ENCODE measurements at places on chromosomes 16 and 17. TPM values are rescaled to one million over a fixed set of nuclear protein-coding genes. Genes with fewer than 3 reads are reported as not detected.

GRCh38 chr16:55144651-55145050 lies 179.4 kb upstream of the IRX6 start:
- no peak for ATAC-seq

GRCh38 chr16:71311553-71312158 lies 22.5 kb upstream of the CMTR2 start:
- ATAC-seq = peak; percentile 32

- ATAC-seq = no peak
Measured at GRCh38 chr17:6325741-6326140, 109.2 kb downstream of the AIPL1 start.

GRCh38 chr17:21223086-21223485 lies 9.1 kb upstream of the TMEM11 start:
- ATAC-seq = no peak

The GPRC5B gene
- total RNA-seq = 59.9 TPM

- peak; percentile 70 for ATAC-seq
Measured at GRCh38 chr17:54372069-54372749, 528.4 kb upstream of the TOM1L1 start.

The CSH1 gene
- not detected for total RNA-seq

The PRPSAP2 gene
- 47.8 TPM for total RNA-seq

- peak; percentile 25 for ATAC-seq
Measured at GRCh38 chr16:55130456-55130855, 193.5 kb upstream of the IRX6 start.

DNA sequence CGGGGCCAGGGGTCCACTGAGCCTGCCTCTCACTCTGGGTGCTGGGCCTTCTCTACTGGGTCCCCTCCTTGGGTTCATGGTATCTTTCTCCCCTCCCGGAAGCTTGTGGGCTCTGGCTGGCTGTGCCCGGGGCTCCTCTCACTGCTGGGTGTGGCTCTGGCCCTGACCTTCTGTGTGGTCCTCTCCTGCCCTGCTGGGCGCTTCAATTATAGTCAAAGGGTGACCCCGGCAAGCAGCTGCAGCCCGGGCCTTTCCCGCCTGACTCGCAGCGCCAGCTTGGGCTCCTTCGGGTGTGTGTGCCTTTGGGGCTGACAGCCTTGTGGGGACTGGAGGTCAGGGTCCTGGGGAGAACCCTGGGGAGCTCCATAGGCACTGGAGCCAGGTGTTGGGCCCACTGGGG lies 54.2 kb upstream of the PVALEF start:
- no peak for ATAC-seq

The CIITA gene
- 0.38 TPM for total RNA-seq

GRCh38 chr16:22859925-22860324 lies 46.0 kb downstream of the HS3ST2 start:
- no peak for ATAC-seq

The OR4D1 gene
- 0.49 TPM for total RNA-seq

The SHISA6 gene
- 15.3 TPM for total RNA-seq

The TOX3 gene
- total RNA-seq = 20.0 TPM

- ATAC-seq = peak; percentile 37
Measured at GRCh38 chr16:28292731-28293600, 641 bp downstream of the SBK1 start.

GRCh38 chr16:59909262-59909661 lies 1175.1 kb upstream of the GOT2 start:
- no peak for ATAC-seq

The DHRS7C gene
- not detected for total RNA-seq

DNA sequence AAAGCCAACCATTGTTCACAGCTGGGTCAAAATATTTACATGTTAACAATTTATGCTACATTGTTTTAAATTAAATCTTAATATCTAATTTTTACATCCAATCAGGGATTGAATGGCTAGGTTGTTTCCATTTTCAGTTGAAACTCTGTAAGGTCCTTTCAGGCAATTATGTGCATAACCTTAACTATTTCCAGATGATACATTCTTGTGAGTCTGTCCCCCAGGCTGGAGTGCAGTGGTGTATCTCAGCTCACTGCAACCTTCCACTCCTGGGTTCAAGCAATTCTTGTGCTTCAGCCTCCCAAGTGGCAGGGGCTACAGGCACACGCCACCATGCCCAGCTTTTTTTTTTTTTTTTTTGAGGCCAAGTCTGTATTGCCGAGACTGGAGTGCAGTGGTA lies 10.4 kb downstream of the CDC42EP4 start:
- ATAC-seq = no peak

DNA sequence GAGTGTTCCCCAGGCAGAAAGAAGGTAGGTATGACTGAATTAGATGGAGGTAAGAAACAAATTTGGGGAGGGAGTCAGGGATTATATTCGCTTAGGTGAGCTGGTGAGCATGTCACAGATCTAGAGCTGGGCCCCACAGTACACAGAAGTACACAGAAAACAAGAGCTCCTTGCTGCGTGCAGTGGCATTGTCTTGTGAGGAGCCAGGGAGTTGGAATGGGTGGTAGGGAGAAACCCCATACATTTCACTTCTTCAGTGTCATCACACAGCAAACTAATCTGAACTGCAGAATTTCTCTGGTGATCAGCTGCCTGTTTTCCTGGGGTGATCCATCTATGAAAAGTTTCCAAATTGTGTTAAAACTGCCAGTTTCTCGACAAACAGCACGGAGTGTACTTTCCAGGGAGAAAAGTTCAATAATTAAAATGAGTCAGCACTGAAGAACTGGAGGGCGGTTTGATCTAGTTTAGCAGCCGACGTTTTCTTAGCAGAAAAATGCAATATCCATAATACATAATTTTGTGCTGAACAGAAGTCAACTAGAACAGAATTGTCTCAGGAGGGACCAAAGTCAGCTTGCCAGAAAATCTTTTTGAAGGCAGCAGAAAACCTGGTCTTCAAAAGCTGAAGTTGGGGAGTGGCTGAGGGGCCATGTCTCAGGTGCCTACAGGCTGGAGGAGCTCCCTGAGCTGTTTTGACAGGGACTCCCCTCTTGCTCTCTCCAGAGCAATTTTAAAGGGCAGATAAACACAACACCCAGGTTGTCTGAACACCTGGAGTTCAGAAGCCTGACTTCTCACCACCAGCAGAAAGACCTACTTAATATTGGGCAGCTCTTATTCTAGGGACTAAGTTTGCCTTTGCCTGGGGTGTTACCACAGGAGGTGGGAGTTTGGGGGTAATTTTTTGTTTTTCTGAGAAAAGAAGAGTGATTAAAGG lies 448.6 kb downstream of the CA10 start:
- ATAC-seq = peak; percentile 50

The PPM1E gene
- 27.0 TPM for total RNA-seq

The LGALS9C gene
- total RNA-seq = 0.60 TPM

- ATAC-seq = no peak
Measured at GRCh38 chr16:3015865-3016521, 2.0 kb downstream of the CLDN6 start.

GRCh38 chr17:78838574-78839005 lies 2.0 kb downstream of the USP36 start:
- ATAC-seq = no peak

- no peak for ATAC-seq
Measured at GRCh38 chr16:67676516-67676915, 9.9 kb downstream of the C16orf86 start.

The KRT12 gene
- total RNA-seq = 2.7 TPM

DNA sequence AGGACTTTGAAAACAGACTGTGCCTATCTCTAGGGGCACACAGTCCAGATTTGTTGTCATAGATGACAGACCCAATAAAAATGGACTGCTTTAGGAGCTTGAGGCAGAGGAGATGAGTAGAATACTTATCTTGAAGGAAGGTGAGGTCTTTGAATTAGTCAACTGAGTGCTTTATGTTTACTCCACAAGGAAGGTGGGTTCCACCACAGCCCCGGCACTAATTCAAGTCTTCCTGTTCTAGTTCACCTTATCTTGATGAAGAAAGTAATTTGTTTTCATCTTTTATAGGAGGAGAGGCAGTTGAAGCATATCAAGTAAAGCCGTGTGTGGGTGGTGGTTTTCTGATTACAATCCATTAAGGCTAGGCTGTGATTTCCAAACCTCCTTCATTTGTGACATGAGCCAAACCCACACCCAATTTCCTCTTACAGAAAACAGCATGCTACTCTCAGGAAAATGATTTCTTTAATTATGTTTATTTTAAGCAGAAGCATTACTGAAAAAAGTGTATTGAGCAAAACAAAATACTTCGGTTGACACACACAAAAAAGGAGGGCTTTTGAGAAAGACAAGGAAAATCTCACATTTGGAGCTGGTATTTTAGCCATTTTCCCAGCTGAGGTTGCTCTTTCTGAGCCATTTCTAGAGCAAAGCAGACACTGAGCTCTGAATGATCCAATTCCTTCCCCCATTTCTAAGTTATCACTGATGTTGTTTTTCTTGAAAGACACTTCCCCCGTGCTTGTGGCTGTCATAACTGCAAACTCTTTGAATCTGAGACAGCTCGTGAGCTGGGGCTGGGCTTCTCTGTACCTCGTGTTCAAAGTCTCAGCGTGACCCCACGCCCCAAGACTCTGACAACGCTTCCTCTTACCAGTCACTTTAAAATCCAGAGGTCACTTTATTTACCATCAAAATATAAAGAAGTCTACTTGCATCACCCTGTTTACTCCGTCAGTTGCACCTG lies 35.4 kb downstream of the CDRT15 start:
- ATAC-seq = no peak

The AANAT gene
- total RNA-seq = not detected

- ATAC-seq = no peak
Measured at GRCh38 chr17:19250421-19251173, 13.4 kb downstream of the EPN2 start.

The TK1 gene
- 59.5 TPM for total RNA-seq

- ATAC-seq = no peak
Measured at GRCh38 chr16:69906838-69907401, 44.2 kb upstream of the CLEC18A start.

- no peak for ATAC-seq
Measured at GRCh38 chr17:83189044-83190003, 109.9 kb downstream of the METRNL start.

The SLC52A1 gene
- total RNA-seq = 1.7 TPM

DNA sequence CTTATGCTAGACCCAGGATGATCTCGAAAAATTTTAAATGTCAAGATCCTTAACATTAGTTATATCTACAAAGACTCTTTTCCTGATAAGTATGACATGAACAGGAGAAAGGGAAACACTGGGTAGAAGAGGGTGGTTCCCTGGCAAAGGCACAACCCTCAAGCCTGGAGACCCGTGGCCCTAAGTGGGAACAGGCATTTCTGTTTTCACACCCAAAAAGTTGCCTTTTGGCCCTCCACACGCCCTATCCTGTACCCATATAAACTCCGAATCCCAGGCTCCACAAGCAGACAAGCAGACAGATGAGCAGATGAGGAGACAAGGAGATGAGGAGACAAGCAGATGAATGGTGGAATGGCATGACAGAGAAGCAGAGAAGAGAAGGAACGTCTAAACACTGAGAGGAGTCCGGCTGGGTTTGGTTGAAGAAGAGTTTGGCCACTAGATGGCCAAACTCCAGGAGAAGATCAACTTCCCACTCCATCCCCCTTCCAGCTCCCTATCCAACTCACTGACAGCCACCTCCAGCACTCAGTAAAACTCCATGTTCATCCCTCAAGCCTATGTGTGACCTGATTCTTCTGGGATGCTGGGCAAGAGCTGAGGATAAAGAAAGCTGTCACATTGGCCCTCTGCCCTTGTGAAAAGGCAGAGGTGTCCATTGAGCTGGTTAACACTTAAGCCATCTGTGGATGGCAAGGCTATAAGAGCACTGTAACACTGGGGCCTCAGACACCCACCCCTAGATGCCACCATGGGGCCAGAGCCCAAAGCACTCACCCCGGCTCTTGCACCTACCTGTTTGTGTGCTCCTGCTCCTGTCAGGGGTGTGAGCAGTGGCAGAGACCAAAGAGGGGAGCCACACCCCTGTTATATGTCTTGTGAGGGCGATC lies 139.6 kb upstream of the FAM20A start:
- ATAC-seq = no peak

- ATAC-seq = no peak
Measured at GRCh38 chr16:29992344-29992967, 3.0 kb downstream of the HIRIP3 start.

GRCh38 chr16:88695753-88696152 lies 9.4 kb upstream of the SNAI3 start:
- no peak for ATAC-seq

- no peak for ATAC-seq
Measured at GRCh38 chr16:87328846-87329245, 11.7 kb upstream of the C16orf95 start.

GRCh38 chr16:85107083-85107482 lies 5.2 kb downstream of the CIBAR2 start:
- ATAC-seq = no peak

The CCL16 gene
- total RNA-seq = not detected

- no peak for ATAC-seq
Measured at GRCh38 chr16:67664871-67665270, 1.7 kb downstream of the ENKD1 start.

DNA sequence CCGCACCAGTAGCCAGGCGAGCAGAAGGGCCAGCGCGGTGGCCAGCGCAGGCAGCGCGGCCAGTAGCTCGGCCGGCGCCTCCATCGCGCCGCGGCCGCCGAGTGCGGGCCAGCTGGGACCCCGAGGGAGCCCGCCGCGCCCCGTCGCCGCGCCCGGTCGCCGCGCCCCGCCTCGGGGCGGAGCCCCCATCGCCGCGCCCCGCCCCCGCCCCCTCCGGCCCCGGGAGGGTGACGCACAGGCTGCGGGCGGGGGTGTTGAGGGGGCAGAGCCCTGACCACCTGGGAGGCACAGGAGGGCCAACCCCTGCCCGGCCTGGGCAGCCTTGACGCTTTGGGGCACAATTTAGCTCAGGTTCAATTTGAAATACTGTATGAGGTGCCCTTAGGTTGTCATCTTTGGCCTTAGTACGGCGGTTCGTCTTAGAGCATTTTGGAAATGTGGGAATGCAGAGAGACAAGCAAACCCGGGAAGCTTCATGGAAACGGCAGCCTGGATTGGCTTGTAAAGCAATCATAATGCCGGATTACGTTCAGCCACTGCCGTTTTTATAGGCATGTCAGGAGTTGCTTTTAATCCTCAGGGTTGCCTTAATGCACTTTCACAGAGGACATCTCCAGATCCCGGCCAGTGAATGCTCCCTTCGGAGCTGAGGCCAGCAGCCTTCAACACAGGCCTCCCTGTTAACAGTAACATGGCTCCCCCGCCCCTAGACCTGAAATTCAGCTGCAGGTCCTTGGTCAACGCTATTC lies at the start of gene MXRA7:
Gene MXRA7 (minus strand): TSS at position 103 of the 749 bp plus-strand sequence. CDS start 19 bp downstream, at position 84.
- peak; percentile 48 for ATAC-seq

The TEX19 gene
- total RNA-seq = not detected

DNA sequence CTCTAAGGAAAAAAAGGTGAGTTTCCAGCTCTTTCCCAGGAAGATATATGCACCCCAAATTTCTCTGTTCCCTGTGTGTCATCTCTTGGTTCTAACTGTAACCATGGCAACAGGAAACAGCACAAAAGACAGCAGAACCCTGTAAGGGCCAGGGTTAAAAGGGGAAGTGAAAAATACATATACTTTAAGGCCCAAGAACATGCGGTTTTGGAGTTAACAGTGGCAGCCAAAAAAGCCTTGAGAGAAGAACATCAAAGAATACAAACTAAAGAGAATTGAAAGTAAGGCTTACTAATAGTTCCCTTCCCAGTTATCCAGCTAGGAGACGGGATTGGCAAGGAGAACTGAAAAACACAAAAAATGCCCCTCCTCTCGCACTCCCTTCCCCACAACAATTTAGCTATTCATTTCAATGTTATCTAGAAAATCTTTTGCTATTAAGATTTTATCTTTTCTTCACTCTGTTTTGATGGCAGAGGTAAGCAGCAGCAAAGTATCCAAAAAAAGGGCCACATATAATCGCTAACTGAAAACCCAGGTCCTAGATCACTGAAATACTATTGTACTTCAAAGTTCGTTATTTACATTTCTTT lies 1.5 kb downstream of the SPOP start:
- ATAC-seq = no peak
